ENCODE measurements at places on chromosomes 5 and 9.

GRCh38 chr9:137041124-137041523, 4.9 kb downstream of the NPDC1 start:
- H3K27me3 ChIP-seq, result no peaks in the 10 kb centered on the region
- no peak for DNase-seq
- H3K4me3 ChIP-seq, result no peak overlapping the region
- no peaks in the 10 kb centered on the region for H3K4me1 ChIP-seq
- H3K36me3 ChIP-seq, result no peaks in the 10 kb centered on the region

- no peaks in the 10 kb centered on the region for H3K4me1 ChIP-seq
- no peak for DNase-seq
- H3K27ac ChIP-seq, result no peak overlapping the region
- no peaks in the 10 kb centered on the region for H3K27me3 ChIP-seq
- H3K4me3 ChIP-seq, result no peak overlapping the region
These were observed 247.6 kb downstream of the TMEM232 start for GRCh38 chr5:110478895-110479294.

DNA sequence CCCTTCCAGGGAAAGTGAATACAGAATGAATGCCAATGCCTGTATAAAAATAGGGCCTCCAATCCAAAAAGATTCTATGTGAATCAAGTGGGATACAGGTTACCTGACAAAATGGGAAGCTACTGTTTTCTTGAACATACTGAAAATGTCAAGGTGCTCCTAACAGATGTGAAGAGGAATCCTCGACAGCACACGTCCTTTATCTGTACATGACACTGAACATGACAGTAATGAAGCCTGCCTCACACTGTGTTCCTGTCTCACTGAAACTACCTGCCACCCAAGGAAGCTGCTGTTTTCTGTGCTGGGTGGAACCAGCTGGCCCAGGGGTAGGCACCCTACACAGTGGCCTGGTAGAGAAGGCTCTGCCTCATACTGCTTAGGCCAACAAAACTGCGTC, 165.3 kb upstream of the RAPGEF1 start:
- DNase-seq, result no peak
- no peaks in the 10 kb centered on the region for H3K36me3 ChIP-seq
- no peaks in the 10 kb centered on the region for H3K27me3 ChIP-seq
- no peak overlapping the region for H3K4me3 ChIP-seq
- H3K27ac ChIP-seq, result no peak overlapping the region

- no peaks in the 10 kb centered on the region for H3K27me3 ChIP-seq
- no peak overlapping the region for H3K27ac ChIP-seq
- DNase-seq, result no peak
- H3K36me3 ChIP-seq, result no peaks in the 10 kb centered on the region
These were observed 414.0 kb downstream of the TLE4 start for GRCh38 chr9:79985772-79986171.

DNA sequence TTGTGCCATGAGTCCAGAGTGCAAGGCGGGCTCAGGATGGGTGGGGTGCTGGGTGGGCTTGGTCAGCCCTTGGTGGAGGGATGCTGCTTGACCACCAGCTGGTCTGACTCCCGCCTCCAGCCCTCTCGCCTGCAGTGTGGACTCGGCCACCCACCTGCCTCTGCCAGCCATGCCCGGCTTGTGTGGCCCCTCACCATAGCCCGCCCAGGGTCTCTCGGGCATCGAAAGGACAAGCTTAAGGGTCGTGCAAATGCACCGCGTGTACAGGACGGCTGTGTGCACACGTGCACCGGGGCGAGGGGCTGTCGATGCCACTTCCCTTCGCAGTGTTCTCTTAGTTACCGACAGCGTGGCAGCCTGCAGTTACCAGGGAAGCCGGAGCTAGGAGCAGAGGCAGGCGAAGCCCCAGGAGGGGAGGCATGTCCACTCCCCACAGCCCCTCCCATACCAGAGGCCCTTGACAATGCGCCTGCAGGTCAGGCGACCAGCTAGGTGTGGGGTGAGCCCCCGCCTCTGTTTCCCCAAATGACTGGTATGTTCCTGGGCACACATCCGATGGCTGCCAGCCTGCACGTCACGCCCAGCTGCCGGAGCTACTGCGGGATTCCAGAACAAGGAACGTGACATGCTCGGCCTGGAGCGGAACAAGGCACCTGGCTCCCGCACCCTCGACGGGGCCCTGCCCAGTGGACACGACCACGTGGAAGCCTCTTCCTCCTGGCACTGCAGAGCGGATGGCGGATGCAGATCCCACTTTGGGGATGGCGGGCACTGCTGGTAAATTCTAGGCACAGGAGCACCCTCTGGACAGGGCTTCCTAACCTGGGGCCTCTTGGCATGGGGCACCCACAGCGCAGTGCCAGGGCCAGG, 7.8 kb downstream of the LCN9 start:
- H3K27me3 ChIP-seq, result no peaks in the 10 kb centered on the region
- H3K36me3 ChIP-seq, result no peaks in the 10 kb centered on the region
- no peak for DNase-seq
- no peaks in the 10 kb centered on the region for H3K4me1 ChIP-seq

GRCh38 chr5:142248853-142249462, 75.9 kb downstream of the SPRY4 start:
- no peak overlapping the region for H3K4me3 ChIP-seq
- no peaks in the 10 kb centered on the region for H3K27me3 ChIP-seq
- no peaks in the 10 kb centered on the region for H3K36me3 ChIP-seq
- no peak overlapping the region for H3K27ac ChIP-seq
- peaks cover 6% of the 10 kb centered on the region for H3K4me1 ChIP-seq

GRCh38 chr9:93319301-93319991, 132.0 kb upstream of the FAM120A start:
- no peak overlapping the region for H3K27ac ChIP-seq
- H3K27me3 ChIP-seq, result no peaks in the 10 kb centered on the region
- no peak overlapping the region for H3K4me3 ChIP-seq

GRCh38 chr5:32020271-32020670, 153.8 kb downstream of the GOLPH3 start:
- peaks cover 50% of the 10 kb centered on the region for H3K4me1 ChIP-seq
- H3K27ac ChIP-seq, result peak overlapping the region; percentile 93
- no peak overlapping the region for H3K4me3 ChIP-seq
- DNase-seq, result no peak
- H3K36me3 ChIP-seq, result no peaks in the 10 kb centered on the region
- no peaks in the 10 kb centered on the region for H3K27me3 ChIP-seq

DNA sequence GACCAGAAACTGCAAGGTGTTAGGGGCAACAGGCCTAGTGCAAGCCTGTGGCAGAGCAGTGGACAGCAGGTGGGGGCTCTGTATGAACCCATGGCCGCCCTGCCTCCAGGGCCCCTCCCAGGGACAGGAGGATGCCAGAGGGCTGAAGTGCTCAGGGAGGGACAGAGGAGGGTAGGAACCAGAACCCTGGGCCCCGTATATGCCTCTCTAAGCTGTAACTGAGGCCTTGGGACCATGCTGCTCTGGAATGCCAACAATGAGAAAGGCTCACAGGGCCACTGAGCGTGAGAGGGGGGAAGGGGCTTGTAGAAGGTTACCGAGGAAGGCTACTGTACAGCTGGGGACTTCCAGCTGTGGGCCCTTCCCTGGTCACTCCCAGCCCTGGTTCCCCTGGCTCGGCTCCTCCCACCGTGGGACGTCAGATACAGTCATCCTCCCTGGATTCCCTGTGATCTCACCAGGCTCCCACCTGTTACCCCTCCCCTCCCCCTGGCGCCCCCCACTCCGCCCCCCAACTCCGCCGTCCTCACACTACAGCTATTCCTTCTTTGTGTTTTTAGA, 21.1 kb downstream of the AQP7 start:
- H3K4me1 ChIP-seq, result no peaks in the 10 kb centered on the region
- no peak overlapping the region for H3K4me3 ChIP-seq
- H3K36me3 ChIP-seq, result no peaks in the 10 kb centered on the region
- no peaks in the 10 kb centered on the region for H3K27me3 ChIP-seq

- no peaks in the 10 kb centered on the region for H3K36me3 ChIP-seq
- peaks cover 48% of the 10 kb centered on the region for H3K4me1 ChIP-seq
- peak overlapping the region; percentile 29 for H3K27ac ChIP-seq
- no peak for DNase-seq
These were observed 824 bp downstream of the TMEM245 start for GRCh38 chr9:109118808-109119438.

- no peaks in the 10 kb centered on the region for H3K36me3 ChIP-seq
- peaks cover 54% of the 10 kb centered on the region for H3K27me3 ChIP-seq
- H3K4me1 ChIP-seq, result no peaks in the 10 kb centered on the region
- H3K27ac ChIP-seq, result no peak overlapping the region
These were observed 87.4 kb downstream of the LMX1B start for GRCh38 chr9:126700903-126701812.

GRCh38 chr9:137899551-137900360, 22.2 kb downstream of the CACNA1B start:
- no peaks in the 10 kb centered on the region for H3K4me1 ChIP-seq
- H3K4me3 ChIP-seq, result no peak overlapping the region
- no peaks in the 10 kb centered on the region for H3K27me3 ChIP-seq

- H3K27ac ChIP-seq, result no peak overlapping the region
- H3K4me1 ChIP-seq, result no peaks in the 10 kb centered on the region
- no peak overlapping the region for H3K4me3 ChIP-seq
- DNase-seq, result no peak
These were observed 393.8 kb upstream of the SLC30A5 start for GRCh38 chr5:68699966-68700365.

GRCh38 chr5:78648359-78649210, at the start of gene LHFPL2:
Gene LHFPL2, minus strand, starts transcription at chr5:78648772. Its CDS starts 138,559 bp downstream, at chr5:78510213.
- no peaks in the 10 kb centered on the region for H3K36me3 ChIP-seq
- no peaks in the 10 kb centered on the region for H3K27me3 ChIP-seq
- peak within 1 kb of the TSS; percentile 65 for H3K4me3 ChIP-seq
- DNase-seq, result peak; percentile 63
- H3K4me1 ChIP-seq, result peaks cover 20% of the 10 kb centered on the region
- peak within 1 kb of the TSS; percentile 91 for H3K27ac ChIP-seq

DNA sequence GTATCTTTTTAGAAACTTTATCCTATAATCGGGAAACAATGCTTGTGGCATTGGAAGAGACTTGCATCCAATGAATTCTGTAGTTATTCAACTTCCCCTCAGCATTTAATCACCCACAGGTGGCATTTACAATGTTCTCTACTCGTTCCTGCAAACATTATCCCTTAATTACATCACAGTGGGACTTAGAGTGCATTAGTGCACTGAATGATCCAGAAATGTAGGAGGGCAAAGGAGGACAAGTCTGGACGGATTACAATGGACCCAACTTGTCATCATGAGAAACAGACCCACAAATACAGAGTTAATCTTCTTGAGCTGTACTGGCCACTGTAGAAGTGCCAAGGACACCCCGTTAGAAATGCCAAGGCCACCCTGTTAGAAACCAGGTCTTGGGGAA, 129.1 kb downstream of the DOCK8 start:
- no peak overlapping the region for H3K4me3 ChIP-seq
- no peaks in the 10 kb centered on the region for H3K4me1 ChIP-seq
- DNase-seq, result no peak
- no peaks in the 10 kb centered on the region for H3K36me3 ChIP-seq
- no peak overlapping the region for H3K27ac ChIP-seq

DNA sequence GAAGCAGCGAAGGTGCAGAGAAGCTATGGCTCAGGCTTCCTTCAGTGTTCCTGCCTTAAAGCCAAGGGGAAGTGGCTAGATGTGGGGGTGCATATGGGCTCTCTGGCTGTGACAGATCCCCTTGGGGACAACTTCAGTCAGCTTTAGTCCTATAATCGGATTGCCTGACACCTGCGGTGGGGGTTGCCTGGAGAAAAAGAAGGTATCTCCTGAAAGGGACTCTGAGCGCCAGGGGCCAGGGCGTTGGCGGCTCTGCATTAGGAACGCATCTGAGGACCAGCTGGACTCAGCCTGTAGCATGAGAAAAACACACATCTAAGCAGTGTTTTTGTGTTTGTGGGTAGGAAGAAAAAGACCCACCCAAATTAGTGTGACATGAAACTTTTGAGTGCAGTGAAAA, 84.3 kb upstream of the OTULINL start:
- H3K27me3 ChIP-seq, result no peaks in the 10 kb centered on the region
- DNase-seq, result no peak
- H3K36me3 ChIP-seq, result peaks cover 97% of the 10 kb centered on the region
- H3K4me1 ChIP-seq, result no peaks in the 10 kb centered on the region
- H3K4me3 ChIP-seq, result no peak overlapping the region
- H3K27ac ChIP-seq, result no peak overlapping the region

Data from tibial nerve (tissue), 4 donors.